Activated naive CD8-positive, alpha-beta T cell treated with anti-CD3 and anti-CD28 coated beads, Interleukin-2, amount 50 U/mL, for 16 hours (primary cell): ENCODE measurements at places on chromosomes 7 and 10.

DNA sequence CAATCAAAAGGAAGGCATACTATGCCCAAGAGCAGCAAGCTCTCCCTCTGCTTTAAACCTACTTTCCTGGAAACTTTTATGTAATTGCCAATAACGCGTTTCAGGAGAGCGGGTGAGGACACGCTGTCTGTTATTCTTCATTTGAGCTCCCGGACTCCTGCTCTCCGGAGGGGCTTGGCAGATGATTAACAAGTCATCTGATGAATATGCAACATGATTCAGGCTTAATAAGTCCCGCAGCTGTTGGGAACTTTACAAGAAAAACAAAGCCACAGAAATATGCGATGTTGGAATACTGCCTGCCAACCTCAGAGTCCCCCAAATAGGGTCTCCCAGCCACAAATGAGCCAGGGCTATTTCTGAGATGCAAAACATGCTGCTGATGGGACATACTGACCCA is 348.0 kb downstream of the GPAM start:
- DNase-seq, result no peak

DNA sequence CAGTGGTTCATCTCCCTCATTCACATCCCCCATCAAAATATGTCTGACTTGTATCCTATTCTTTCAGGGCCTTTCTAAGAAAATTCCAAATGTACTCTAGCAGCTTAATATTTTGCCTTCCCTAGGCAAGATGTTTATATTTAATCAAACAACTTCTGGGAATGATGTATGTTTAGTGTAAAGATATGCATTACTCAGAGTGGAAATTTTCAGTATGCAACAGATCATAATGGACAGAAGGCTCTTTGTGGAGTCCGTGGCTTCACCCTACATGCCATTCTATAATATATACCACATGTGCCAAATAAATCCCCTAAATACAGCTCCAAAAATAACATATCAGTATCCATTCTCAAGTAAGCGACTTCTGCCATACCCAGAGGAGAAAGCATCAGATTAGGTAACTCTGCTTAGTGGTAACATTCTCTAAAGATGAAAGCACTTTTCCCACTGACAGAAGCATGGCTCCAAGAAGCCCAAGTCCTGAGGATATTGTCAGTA is 316.6 kb downstream of the KCNMA1 start:
- no peak for DNase-seq

GRCh38 chr7:95472581-95473161 is 13.1 kb upstream of the ASB4 start:
- DNase-seq, result no peak

- DNase-seq, result no peak
Observed at GRCh38 chr7:115387137-115387536, 465.2 kb downstream of the MDFIC start.
